ENCODE measurements at places on chromosomes 6 and 20.

DNA sequence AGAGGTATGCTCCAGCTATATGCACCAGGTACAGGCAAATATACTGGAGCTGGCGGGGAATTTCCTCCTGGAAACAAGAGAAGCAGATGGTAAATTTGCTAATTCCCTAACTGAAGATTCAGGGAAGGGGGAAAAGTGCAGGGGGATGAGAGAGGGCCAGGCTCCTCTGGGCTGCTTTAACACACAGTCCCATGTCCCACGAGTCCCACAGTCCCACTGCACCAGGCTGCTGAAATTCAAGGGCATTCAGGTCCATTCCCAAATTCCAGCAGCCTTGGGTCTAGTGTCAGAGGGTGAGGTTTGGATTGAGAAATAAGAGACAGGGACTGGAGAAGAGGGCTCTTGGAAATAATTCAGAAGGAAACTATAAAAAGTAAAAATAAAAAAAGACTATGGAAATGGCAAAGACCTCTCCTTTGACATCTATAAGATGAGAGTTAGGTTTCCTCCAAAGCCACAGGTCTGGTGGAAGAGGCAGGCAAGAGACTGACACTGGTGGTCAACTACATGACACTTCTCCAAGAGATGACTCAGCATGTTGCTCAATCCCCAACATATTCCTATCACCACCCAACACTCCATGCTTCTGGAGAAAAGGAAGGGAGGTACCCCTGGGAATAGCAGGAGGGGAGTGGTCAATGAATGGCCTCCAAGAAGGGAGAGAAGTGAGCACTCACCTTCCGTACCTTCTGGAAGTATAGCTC is 69.2 kb downstream of the TRAM2 start:
- no peak for DNase-seq

- no peak for DNase-seq
Observed at GRCh38 chr6:1496836-1497760, 107.7 kb downstream of the FOXF2 start.

DNA sequence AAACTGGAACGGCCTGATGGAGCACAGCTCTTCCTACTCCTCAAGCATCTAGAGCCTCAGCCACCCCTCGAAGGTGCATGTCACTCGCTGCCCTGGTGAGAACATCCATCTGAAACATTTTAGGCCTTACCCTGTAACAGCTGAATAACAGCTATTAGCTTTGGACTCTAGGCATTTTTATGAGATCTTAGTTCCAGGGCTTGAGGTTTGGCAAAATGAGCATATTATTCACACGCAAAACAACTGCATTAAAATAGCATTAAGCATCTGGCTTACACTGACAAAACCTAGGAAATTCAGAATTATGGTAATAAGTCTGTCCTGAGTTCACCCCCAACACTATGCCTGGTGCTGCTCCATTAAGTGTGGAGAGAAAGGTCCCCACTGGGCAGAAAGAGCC is 56.1 kb downstream of the ADAT2 start:
- DNase-seq = no peak

GRCh38 chr6:41561416-41561815 is 15.2 kb downstream of the FOXP4 start:
- no peak for DNase-seq

DNA sequence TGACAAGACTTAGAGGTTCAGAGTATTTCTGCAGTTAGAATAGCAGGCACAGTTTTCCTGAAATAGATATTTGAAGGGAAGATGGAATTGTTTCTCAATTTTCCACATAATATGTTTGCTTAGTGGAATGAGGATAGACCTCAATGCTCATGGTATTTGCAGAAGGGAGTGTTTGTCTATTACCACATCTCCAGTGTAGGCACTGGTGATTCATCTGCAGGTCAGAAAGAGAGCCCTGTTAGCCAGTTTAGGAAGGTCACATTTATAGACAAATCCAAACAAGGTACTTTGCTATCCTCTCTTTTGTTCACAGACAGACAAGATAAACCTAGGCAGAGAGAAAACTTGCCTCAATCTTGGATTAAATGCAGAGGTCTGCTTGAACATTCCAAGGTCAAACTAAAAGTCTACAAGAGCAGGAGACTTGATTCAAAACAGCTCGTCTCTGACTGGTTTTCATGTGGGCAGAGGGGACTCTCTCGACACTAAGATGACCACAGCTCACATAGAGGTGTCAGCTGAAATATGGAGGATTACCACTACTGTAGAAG is 22.8 kb downstream of the ISM1 start:
- no peak for DNase-seq

- no peak for DNase-seq
Observed at GRCh38 chr20:45342855-45343531, 5.2 kb downstream of the SDC4 start.

GRCh38 chr6:85065831-85066230 is 301.4 kb upstream of the TBX18 start:
- no peak for DNase-seq

- DNase-seq = no peak
Observed at GRCh38 chr6:71460933-71461332, 172.3 kb downstream of the OGFRL1 start.

DNA sequence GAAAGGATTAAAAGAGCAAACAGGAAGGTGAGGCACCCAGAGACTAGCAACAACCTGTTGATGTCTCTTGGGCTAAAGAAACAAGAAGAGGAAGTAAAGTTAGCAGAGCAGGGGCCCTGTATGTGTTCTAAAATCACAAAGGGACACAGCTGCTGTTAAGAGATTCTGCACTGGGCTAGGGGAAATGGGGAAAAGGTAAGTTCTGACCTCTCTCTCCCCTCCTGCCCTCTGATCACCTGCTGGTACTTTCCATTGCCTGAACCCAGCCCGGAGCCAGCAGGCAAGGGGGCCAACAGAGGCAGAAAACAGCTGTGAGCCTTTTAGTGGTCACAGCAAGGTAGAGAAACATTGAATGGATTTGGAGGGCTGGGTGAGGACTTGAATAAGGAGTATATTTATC is 13.5 kb upstream of the CNR1 start:
- DNase-seq = no peak

GRCh38 chr6:4281341-4282293 is 146.2 kb upstream of the ECI2 start:
- DNase-seq = no peak

GRCh38 chr6:2935566-2936291 is 32.6 kb upstream of the SERPINB9 start:
- no peak for DNase-seq

DNA sequence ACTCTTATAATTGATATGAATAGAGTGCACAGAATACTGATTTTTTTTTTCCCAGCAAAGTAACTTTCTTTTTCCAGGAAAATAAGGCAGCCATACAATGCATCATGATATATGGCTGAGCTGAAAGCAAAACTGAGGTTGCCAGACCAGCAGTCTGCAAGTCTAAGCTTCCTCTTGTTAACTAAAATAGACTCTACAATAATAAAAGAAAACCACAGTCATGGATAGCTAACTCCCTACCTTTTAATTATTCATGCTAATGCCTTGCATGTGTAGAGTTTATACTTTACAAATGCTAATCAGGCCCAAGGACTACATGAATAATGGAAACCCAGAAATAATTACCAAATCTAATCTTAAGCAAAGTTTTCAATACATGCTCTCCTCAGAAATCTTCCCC is 47.4 kb downstream of the MAP7 start:
- no peak for DNase-seq

GRCh38 chr6:139539852-139540251 is 165.4 kb upstream of the CITED2 start:
- DNase-seq = no peak

- DNase-seq = no peak
Observed at GRCh38 chr6:38522322-38522721, 117.4 kb downstream of the BTBD9 start.

DNA sequence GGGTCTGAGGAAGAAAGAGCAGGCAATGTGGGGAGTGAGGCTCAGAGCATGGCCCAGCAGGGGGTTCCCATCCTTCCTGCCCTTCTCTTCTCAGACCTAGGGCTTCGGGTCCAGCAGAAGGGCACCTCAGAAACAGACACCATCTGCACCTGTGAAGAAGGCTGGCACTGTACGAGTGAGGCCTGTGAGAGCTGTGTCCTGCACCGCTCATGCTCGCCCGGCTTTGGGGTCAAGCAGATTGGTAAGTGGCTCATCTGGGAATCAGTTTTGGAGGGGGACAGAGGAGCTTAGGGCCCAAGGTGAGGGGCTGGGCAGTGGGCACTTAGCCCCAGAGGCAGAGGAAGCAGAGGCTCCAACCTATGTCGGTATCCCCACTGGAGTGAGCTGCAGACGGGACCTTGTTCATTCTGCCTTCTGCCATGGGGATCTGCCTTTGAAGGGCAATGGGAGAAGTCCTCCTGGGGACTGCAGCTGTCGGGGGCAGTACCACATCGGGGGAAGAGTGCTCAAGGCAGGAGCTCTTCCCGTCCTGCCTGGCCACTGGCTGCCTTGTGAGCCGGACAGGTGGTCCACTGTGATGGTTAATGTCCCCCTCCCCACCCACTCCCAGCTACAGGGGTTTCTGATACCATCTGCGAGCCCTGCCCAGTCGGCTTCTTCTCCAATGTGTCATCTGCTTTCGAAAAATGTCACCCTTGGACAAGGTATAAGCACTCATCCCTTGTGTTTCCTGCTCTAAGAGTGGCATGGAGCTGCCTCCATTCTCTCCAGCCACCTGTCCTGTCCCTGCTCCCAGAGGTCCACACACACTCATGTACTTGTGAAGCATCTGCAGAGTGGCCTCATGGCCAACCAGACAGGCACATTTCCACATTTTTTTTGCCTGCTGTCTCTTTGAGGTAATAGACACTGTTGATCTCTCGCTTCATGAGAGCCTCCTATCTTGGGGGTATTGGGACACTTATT is 4.7 kb downstream of the CD40 start:
- DNase-seq = no peak

DNA sequence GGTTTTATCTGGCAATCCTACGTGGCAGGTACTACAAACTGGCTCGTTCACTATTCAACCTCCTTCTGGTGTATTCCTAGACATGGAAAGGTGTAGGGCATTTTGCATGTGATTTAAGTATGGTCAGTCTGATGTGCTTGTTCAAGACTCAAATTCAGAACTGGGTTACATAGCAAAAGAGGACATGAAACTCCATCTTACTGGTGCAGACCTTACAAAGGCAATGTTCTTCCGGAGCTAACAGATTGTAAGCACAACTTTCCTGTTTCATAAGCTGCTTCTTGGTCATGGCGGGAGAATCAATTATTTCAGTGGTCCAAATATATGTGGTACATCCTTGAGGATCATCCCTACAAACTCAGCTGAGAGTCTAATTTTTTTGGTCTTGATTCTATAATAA is 703.4 kb downstream of the EPM2A start:
- no peak for DNase-seq

DNA sequence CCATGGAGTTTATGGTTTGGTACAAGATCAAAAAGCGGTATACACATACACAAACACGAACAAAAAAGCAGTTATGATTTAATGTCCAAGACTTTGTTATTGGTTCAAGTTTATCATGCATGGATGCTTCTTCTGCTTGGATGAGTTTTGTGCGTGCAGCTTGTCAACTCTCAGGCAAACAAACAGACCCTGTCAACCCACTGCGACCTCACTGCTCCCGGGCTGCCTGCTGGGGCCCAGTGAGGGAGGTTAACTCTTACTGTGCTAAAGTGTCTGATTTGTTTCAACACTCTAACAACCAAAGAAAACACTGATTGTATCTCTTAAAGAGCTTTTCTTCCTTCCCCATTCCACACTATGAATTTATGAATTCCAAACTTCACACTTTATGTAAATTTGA is 26.8 kb upstream of the DDR1 start:
- DNase-seq = no peak

- no peak for DNase-seq
Observed at GRCh38 chr20:53664121-53664520, 70.5 kb upstream of the ZNF217 start.

- DNase-seq = no peak
Observed at GRCh38 chr6:157563611-157564284, 182.8 kb downstream of the ZDHHC14 start.

GRCh38 chr6:36277946-36278470 is 8.1 kb downstream of the PNPLA1 start:
- DNase-seq = no peak

- DNase-seq = no peak
Observed at GRCh38 chr6:76703786-76704185, 631.3 kb upstream of the IMPG1 start.

GRCh38 chr6:33248643-33248931 is 23.1 kb downstream of the VPS52 start:
- no peak for DNase-seq

- DNase-seq = no peak
Observed at GRCh38 chr6:116973976-116974375, 96.9 kb downstream of the RFX6 start.

DNA sequence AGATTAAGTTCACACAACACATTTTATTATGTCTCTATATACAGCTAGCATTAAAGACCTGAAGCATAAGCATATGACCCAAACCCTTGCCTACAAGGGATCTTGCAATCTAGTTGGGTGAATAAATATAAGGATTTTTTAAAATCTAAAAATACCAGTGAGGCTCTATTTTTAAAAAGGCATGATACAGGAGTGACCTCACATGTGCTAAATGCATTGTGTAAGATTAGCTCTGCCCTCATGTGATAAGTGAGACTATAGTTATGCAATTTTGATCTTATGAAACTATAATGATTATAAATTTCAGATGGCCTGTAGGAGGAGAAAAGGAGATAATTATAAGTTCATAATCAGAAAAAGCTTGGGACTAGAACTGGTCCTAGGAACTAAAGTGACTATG is 451.0 kb upstream of the MAN1A1 start:
- no peak for DNase-seq

DNA sequence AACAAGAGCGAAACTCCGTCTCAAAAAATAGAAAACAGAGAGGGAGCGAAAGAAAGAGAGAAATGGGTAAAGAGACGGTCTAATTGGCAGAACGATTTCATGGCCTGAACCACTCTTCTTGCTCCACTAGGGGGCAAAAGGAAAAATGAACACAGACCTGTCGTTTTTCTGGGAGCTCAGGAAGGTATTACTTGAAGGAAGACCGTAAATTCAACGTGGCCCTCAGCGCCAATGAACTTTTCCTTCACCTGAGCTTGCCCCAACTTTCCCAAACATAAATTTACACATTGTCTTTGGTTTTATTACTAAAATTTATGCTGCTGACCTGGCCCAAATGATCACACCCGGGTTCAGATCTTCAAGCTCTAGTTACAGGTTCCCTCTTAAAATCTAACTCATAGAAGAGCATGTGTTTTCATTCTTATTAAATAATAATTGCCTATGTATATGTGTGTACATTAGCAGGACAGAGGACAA is 67.3 kb downstream of the ATP9A start:
- no peak for DNase-seq

DNA sequence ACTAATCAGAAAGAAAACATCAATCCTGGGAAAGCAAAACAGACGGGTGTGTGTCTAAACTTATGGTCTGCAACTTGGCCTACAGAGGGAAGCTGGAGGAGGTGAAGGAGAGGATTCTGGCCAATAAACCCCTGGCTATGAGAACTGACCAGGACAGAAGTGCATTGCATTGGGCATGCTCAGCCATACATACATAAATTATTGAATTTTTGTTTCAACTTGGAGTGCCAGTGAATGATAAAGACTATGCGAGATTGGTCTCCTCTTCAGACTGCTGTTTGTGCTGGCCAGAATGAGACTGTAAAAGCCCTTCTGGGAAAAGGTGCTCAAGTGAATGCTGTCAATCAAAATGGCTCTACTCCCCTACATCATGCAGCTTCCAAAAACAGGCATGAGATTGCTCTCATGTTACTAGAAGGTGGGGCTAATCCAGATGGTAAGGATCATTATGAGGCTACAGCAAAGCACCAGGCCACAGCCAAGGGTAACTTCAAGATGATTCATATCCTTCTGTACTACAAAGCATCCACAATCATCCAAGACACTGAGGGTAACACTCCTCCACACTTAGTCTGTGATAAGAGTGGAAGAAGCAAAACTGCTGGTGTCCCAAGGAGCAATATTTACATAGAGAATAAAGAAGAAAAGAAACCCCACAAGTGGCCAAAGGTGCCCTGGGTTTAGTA is 17.4 kb downstream of the ADNP start:
- DNase-seq = no peak

All from stimulated activated CD8-positive, alpha-beta memory T cell treated with anti-CD3 and anti-CD28 coated beads, Interleukin-7, amount 100 ng/mL, for 4 hours (primary cell).